ENCODE measurements at places on chromosomes 4 and X.

- no peak for DNase-seq
These were observed 937.9 kb downstream of the CCSER1 start for GRCh38 chr4:91065117-91065516.

GRCh38 chr4:59540311-59540710, 1659.8 kb upstream of the ADGRL3 start:
- DNase-seq: no peak

DNA sequence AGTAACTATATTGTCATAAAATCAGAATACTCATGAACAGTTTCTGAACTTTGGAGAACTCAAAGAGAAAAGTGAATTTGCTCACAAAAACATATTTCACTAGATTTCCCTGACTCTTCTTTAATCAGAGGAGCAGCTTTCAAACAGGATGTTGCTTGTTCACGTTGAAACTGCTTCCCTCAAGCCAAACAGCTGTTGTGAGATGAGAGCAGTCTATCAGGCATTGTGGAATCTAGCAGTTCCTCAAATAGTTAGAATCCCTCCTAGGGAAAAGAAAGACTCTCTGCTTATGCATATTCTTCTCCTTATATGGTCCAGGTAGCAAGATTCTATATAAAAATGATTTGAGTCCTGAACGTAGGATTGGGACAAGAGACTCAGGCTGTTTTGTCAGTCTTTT, 1012.1 kb downstream of the FAM133A start:
- peak; percentile 65 for DNase-seq

GRCh38 chrX:115539841-115540240, 21.1 kb upstream of the PLS3 start:
- no peak for DNase-seq

- peak; percentile 74 for DNase-seq
These were observed 329.4 kb downstream of the HNRNPD start for GRCh38 chr4:82044141-82044993.

DNA sequence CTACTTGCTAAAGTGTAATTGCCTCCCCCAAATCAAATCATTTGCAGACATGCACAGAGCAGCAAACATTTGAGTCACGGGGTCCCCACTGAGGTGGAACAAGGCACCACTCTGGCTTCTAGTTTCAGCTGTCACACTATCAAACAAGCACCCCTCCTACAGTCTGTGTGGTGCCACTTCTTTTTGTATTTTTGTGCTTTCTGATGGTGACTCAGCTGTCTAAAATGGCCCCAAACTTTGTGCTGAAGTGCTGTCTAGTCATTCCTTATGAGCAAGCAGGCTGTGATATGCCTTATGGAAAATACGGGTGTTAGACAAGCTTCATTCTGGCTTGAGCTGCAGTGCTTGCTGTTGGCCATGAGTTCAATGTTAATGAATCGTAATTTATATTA, 15.4 kb downstream of the IGFBP7 start:
- no peak for DNase-seq

- no peak for DNase-seq
These were observed 71.2 kb downstream of the BEND2 start for GRCh38 chrX:18149454-18149853.

DNA sequence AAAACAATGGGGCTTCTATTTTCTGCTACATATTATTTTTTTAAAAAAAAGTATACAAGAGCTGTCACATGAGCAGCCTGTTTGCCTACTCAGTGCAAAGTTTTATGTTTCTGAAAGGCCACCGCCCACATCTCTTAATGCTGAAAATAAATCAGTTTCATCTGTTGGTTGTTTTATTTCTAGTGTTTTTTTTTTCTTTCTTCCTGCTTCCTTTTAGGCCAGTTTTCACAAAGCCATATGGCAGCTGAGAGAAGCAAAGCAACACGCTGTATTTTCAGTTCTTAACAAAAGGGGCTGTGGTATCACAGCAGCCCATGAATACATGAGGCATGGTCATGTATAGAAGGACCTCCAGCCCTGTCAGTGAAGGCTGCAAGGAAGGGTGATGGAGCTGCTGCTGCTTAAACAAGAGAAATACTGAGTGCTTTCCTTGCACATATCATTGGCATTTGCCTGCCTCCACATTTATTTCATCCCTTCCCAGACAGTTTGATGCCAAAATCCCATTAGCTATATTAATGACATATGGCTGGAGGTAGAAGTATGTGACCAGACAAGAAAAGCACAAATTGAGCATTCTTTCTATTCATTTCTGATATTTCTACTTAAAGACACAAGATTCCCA, 172.5 kb downstream of the PCDH18 start:
- peak; percentile 86 for DNase-seq

DNA sequence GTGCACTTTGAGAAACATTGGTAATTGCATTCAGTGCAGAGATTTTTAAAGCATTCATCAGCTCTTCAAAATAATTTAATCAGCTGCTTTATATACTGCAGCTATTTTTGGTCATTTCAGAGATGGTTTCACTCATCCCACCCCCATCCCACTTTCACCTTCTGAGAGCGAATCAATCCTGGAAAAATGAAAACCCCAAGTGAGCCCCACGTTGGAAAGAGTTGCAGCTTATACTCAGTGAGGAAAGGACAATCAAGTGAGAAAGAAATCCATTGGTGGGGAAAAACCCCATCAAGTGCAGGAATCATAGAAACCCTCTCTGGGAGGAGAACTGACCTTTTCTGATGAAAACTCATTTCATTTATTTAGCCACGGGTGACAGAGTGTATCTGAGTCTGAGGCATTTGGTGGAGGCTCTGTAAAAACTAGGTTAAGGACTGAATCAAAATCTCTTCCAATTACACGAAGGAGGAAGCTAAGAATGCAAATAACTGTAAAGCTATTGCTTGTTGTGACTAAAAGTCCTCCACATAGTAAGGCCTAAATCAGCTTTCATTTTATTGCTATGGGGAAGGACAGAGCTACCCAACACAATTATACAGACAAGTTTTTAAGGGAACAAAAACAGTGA, 240.4 kb upstream of the PGRMC2 start:
- no peak for DNase-seq

GRCh38 chr4:21202959-21203358, 502.7 kb downstream of the PACRGL start:
- no peak for DNase-seq

Measured in tongue (tissue), 3 donors.